Heart left ventricle (tissue), 16 donors: ENCODE measurements at places on chromosomes 5 and 9.

DNA sequence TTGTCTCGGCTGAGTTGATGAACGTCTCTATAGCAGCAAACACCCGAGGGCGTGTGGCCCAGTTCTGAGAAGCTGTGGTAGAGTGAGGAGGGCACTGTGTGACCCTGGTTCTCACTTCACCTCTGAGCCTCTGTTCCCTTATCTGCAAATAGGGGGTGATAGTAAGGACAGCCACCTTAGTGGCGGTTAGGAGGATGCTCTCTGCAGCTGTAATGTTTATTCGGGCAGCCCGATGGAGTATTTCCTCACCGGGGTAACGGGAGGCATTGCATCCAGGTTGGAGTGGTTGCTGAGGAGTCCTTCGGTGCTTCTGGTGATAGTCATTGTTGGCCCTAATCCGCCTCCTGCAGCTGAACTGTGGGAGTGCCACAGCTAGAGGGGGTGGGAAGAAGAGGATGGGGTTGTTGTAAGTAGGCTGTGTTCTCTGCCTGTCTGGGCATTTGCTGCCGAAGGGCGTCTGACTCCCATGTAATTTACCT lies 13.9 kb downstream of the PRRC2B start:
- peak overlapping the region; percentile 40 for H3K4me3 ChIP-seq
- peaks cover 97% of the 10 kb centered on the region for H3K4me1 ChIP-seq
- H3K27me3 ChIP-seq = no peaks in the 10 kb centered on the region
- H3K36me3 ChIP-seq = no peaks in the 10 kb centered on the region
- peak overlapping the region; percentile 41 for H3K27ac ChIP-seq

DNA sequence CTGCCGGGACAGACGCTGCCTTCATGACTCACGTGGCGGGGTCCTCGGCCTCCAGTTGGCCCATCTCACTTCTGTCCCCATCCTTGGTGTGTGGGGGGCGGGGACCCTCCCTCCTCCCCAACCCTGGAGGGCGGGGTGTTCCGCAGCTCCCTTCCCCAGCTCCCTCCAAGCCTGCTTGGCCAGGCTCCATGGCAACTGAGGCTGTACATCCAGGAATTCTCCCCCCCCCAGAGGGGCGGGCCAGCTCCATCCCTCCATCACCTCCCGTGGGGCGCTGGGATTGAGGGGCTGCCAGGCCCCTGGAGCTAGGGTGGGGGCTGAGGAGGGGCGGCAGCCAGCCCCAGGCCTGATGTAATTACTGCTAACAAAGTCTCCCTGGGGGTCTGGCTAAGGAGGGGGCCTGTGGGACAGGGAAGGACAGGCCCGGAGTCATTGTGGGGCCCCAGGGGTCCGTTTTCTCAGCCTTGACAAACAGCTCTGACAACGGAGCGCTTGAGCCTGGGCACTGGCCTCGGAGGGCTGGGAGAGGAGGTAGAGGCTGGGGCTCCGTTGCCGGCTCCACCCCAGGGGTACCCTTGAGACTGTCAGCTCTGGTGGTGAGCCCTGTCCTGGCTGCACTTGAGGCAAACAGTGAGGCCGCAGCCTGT lies 8.0 kb downstream of the DIPK1B start:
- H3K27me3 ChIP-seq = no peaks in the 10 kb centered on the region
- DNase-seq = no peak
- H3K4me1 ChIP-seq = peaks cover 32% of the 10 kb centered on the region
- peak overlapping the region; percentile 13 for H3K27ac ChIP-seq
- peaks cover 44% of the 10 kb centered on the region for H3K36me3 ChIP-seq

DNA sequence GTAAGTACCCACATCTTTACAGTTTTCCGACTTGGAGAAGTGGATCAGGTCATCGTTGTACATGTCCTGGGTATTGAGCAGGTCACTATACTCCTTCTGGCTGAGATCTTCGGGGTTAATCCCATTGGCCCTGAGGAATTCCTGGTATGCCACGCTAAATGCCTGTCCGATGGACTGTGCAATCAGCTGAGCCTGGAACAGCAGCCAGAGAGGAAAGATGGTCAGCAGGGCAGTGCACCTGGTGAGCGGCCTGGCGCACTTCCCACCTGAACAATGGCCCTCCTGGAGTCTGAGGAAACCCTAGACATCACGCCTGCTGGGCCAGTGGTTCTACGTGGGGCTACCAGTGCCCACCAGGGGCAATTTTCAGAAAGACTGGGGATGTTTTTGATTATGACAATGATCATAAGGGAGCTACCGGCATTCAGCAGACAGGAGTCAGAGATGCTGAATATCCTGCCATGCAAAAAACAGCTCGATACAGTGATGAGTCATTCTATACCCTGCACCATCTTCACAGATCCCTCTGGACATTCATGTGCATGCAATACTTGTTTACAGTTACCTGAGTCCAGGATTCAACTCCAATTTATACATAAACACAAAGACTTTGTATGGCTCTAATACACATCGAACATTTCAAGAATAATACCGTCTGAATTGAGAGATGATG lies 127.2 kb downstream of the ENTREP1 start:
- H3K4me3 ChIP-seq = no peak overlapping the region
- H3K27ac ChIP-seq = no peak overlapping the region
- DNase-seq = no peak
- H3K27me3 ChIP-seq = no peaks in the 10 kb centered on the region

GRCh38 chr9:108859459-108860114 lies 2.5 kb upstream of the ACTL7A start:
- H3K36me3 ChIP-seq = no peaks in the 10 kb centered on the region
- no peak for DNase-seq
- H3K4me1 ChIP-seq = no peaks in the 10 kb centered on the region
- no peaks in the 10 kb centered on the region for H3K27me3 ChIP-seq
- H3K4me3 ChIP-seq = no peak overlapping the region

DNA sequence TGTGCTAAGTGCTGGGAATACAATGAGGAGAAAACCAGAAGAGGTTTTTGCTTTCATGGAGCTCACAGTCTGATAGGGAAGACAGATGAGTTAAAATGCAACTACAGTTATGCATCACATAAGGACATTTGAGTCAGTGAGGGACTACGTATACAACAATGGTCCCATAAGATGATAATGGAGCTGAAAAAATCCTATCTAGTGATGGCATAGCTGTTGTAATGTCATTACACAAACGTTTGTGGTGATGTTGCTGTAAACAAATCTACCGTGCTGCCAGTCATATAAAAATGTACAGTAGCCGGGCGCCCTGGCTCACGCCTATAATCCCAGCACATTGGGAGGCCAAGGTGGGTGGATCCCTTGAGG lies 110.1 kb upstream of the RAD23B start:
- no peak for DNase-seq
- peaks cover 22% of the 10 kb centered on the region for H3K4me1 ChIP-seq
- H3K27me3 ChIP-seq = no peaks in the 10 kb centered on the region
- no peak overlapping the region for H3K27ac ChIP-seq
- H3K4me3 ChIP-seq = no peak overlapping the region
